ENCODE measurements at places on chromosomes 6 and 20.

DNA sequence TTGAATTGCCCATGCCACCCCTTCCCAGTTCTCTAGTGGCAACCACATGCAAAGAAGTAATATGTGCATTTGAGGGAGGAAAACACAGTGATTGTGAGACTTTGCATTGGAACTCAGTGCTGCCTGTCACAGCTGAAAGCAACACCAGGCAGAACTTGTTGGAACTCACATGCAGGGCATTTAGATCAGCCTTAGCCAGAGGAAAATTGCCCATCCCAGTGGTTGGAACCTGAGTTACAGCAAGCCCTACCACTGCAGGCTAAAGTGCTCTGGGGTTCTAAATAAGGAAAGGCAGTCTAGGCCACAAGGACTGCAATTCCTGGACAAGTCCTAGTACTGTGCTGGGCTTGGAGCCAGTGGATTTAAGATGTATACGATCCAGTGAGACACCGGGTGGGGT lies 245.3 kb upstream of the UFL1 start:
- DNase-seq = no peak

DNA sequence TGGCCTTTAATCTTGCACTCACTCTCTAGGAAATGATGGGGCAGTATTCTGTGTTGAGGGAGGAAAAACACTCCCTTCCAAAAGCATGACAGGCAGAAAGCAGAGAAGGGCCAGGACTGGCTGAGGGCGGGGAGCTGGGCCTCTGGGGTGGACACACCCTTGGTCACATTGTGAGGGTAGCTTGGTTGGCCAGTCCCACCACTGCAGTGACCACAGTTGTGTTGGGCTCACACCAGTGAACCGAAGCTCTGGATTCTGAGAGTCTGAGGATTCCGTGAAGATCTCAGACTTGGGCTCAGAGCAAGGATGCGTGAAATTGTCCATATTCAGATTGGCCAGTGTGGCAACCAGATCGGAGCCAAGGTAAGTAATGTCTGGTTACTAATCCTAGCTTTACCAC lies at the start of gene TUBB1:
TUBB1 (plus strand) TSS at position 213 of the 400 bp plus-strand sequence; CDS start at position 307, 94 bp downstream.
- no peak for DNase-seq

GRCh38 chr6:117130125-117130524 lies 135.2 kb upstream of the VGLL2 start:
- no peak for DNase-seq

GRCh38 chr20:9993137-9993536 lies 41.6 kb upstream of the ANKEF1 start:
- DNase-seq = no peak

DNA sequence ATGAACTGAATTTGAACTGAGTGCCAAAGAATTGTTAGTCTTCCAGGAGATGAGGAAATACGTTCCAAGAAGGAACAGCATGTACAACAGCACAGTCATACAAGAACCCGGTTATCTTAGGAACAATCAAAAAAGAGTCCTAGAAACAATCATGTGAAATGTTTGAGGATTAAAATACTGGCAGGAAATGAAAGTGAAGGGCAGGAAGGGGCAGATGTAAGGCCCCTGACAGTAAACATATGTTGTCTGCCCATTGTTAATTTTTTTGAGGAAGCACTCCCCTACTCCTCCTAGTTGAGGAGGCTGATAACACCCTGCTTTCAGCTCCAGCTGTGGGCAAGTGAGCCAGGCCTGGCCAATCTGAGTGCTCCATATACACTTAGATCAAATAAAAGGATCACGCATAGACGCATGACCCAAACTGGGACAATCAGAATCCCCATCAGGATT lies 220.9 kb downstream of the HACE1 start:
- DNase-seq = no peak

DNA sequence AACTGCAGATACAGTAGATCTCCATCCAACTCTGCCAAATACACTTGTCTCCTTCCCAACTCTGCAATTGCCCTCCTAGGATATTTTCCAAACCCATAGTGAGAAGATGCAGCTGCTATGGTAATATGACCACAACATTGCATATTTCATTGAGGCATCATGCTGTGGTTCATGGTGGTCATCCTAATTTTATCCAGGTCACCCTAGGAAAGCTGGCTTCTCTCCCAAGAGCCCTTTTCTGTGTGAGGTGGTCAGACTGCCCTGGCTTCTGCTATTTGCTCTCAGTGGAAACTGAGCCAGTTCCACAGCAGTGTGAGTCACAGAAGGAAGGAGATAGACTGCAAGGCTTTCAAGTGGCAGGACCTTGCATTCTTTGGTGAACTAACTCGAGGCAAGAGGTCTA lies 5.5 kb downstream of the OGFRL1 start:
- no peak for DNase-seq

GRCh38 chr6:55568808-55569439 lies 10.1 kb downstream of the HMGCLL1 start:
- DNase-seq = no peak

GRCh38 chr6:127902933-127903332 lies 2.1 kb upstream of the THEMIS start:
- DNase-seq = no peak

GRCh38 chr20:13085275-13085674 lies 76.5 kb downstream of the SPTLC3 start:
- no peak for DNase-seq

DNA sequence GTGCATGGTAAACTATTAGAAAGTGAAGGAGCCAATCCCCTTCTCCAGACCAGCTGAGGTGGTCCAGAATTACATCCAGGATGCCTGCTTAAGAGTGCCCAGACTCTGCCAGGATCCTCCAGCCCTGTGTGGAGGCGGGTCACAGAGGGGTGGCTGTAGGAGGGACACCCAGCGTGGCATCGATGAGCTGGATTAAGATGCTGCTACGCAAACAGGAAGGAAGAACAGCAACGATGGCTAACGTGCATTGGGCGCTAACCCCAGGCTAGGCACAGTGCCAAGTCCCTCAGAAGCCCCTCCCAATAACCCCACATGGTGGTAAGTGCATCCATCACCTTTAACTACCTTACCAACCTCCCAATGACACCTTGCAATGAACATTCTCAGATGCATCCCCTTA lies 63.9 kb upstream of the MRPS10 start:
- peak; percentile 30 for DNase-seq

DNA sequence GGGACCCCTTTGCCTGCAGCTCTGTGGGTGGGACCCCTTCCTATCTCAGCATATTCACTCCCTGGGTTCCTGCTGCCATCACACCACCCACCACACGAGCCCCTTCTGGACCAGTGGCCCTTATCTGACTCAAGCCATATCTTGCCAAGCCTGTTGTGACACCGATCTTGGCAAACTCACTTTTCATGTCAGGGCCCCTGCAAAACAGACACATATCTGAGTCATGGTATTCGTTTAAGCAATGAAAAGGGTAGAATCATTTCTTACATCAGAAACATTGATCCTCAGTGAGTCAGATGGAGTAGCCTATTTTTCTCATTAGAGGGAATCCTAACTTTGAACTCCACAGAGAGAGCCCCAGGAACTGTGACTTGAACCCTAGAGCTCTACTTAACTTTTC lies 10.6 kb downstream of the RAET1E start:
- no peak for DNase-seq

GRCh38 chr6:31010393-31011060 lies at the start of gene MUC22:
Gene MUC22 (plus strand): TSS chr6:31010474. CDS start chr6:31010707, 233 bp downstream.
- DNase-seq = no peak

GRCh38 chr6:54893818-54894217 lies 47.2 kb downstream of the FAM83B start:
- no peak for DNase-seq

- DNase-seq = no peak
Observed at GRCh38 chr6:151070631-151071051, 169.1 kb upstream of the AKAP12 start.

GRCh38 chr6:111679126-111679858 lies 73.6 kb upstream of the TRAF3IP2 start:
- DNase-seq = no peak

DNA sequence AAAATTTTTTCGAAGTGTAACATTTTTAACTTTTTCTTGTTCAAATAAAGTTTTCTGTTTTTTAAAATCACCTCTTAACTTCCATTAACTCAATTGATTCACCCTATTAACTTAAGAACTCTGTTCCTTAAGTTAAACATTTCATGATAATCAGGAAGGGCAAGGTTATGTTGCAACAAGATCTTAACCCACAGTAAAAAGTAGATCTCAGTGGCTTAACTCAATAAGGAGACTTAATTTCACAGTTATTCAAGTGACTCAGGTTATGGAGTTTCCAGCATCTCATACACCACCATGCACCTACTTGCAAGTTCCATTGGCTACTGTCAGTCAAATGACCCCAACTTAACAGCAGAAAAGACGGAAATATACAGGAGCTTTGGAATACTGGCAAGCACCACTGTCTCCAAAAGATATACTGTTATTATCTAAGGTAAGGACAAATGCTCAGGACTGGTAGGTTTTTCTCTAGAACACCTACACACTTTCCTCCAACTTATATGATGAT lies 11.2 kb downstream of the HLA-DQB1 start:
- no peak for DNase-seq

DNA sequence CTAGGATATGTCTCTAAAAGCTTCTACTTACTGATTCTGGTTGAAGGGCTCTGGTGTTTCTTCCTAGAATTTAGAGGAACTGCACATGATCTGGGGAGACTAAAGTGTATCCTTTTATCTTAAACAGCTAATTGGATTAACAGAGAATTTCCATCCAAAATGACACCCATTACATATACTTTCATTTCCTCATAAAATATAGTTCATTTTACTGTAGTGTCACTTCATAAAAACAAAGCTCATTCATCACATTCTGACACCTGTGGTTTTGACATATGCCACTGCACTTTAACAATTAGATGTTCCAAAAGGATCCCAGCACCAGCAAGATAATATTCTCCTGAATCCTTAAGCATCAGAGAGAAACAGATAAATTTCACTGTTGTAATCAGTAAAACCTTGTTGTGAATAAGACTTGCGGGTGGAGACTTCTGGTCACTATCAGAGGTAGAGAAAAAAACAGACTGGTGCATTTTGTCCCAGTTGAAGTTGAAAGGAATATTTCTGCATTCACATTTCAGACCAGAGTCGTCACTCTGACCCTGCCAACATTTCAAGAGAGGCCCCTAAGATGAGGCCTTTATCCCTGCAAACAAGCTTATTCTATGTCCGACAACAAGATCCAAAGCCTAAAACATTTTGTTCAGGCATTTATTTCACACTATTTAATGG lies 175.3 kb upstream of the BMP5 start:
- no peak for DNase-seq

- DNase-seq = no peak
Observed at GRCh38 chr6:135085700-135086413, 31.2 kb upstream of the HBS1L start.

DNA sequence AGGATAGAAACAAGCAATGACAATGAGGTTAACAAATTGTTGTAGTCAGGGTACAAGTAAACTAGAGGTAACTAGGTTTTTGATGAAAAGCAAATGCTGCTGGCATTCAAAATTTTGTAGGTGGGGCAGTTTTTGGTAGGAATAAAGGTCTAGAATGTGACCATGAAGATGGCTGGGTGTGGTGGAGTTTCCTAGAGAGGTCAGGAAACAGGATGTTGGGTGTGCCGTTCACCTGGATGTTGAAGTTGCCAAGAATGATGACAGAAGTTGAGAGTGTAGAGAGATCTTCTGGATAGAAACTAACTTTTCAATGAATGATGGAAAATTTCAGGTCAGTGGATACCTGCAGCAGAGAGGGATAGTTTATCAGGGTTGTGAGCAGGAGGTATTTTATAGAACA lies 22.7 kb downstream of the MAPK14 start:
- no peak for DNase-seq

GRCh38 chr6:74939151-74939708 lies 266.6 kb downstream of the COL12A1 start:
- no peak for DNase-seq

- no peak for DNase-seq
Observed at GRCh38 chr20:50216543-50217206, 26.0 kb downstream of the CEBPB start.

GRCh38 chr6:170429450-170429849 lies 122.9 kb downstream of the FAM120B start:
- DNase-seq = no peak

DNA sequence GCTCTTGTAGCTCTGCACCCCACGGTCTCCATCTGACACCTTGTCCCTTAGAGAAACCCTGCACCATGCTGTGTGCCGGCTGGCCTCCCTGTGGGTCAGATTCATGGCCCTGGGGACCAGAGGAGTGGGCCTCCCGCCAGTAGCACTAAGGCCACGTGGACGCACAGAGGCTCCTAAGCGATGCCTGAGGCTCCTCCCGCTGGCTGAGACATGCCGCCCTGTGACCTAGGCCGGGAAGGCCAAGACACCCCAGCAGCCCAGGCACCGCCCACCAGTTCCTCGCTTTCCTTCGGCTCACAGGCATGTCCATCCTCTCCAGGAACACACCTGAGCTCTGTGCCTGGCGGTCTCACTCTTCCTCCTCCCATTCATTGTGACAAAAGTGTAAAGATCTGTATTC lies 311.0 kb downstream of the THBS2 start:
- DNase-seq = no peak

GRCh38 chr6:143370812-143371370 lies 79.6 kb downstream of the ADAT2 start:
- DNase-seq = no peak

DNA sequence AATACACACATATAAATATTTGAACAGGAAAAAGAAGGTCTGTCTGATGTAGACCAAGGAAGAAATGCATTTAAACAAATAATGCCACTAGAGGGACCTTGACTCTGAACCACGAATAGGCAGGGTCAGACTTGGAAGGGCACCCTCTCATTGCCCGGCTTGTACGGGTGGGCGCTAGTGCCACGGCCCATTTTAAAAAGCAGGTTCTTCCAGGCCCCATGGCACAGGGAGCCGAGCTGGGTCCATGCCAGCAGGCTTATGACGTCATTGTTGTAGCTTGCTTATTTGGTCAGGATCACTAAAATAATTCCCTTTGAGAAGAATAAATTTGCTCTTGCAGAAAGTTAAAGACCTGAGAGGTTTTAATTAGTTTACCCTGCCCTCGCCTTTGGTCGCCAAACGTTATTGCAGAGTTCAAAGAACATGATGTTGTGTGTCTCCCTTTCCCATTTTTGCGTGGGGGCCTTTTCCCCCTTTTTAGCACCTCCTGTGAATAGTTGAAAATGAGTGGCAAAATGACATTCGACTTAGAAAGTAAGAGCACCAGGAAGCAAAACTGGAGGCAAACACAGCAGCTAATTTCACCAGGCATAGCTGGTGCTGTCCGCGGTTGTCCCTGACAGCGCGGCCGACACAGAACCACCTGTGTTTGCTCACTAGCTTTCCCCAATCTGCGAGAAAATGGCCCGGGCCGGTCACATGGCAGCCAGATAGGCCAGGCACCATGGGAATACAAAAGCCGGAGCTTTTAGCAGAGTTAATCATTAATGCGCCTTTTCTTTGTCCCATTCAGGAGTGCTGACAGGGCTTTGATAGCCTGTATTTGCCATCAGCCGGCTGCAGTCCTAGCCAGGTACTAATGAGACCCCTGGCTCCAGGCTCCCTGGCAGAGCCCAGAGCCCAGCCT lies 93.8 kb downstream of the FOXA2 start:
- no peak for DNase-seq

GRCh38 chr6:63465750-63466149 lies 106.5 kb upstream of the LOC128125822 start:
- DNase-seq = no peak

GRCh38 chr6:106534564-106534982 lies 94.7 kb downstream of the RTN4IP1 start:
- peak; percentile 40 for DNase-seq

- no peak for DNase-seq
Observed at GRCh38 chr6:16098211-16098610, 30.7 kb upstream of the MYLIP start.

- DNase-seq = peak; percentile 43
Observed at GRCh38 chr20:48761023-48761785, 66.6 kb downstream of the PREX1 start.
